ENCODE measurements at places on chromosomes 1 and 21.

GRCh38 chr1:173093691-173094445 lies 43.1 kb upstream of the TNFSF18 start:
- DNase-seq: peak; percentile 44

DNA sequence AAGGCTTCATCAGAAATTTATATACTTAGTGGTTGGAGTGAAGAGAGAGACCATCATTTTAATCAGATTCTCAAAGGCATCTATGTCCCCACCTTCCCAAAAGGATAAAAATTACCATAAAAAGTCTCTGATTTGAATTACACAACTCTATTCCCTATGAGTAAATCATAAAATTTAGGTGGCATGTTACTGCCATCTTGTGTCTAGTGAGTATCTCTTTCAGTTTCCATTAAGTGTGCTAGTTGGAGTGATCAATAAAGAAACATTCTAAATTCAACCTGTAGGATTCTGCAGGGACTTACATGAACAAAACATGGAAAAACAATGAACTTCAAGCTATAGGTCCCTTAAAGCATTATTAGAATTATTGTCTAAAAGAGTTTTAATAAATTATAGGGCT lies 655.4 kb downstream of the LTN1 start:
- DNase-seq: peak; percentile 72

- no peak for DNase-seq
Observed at GRCh38 chr1:72648465-72648864, 366.1 kb upstream of the NEGR1 start.

DNA sequence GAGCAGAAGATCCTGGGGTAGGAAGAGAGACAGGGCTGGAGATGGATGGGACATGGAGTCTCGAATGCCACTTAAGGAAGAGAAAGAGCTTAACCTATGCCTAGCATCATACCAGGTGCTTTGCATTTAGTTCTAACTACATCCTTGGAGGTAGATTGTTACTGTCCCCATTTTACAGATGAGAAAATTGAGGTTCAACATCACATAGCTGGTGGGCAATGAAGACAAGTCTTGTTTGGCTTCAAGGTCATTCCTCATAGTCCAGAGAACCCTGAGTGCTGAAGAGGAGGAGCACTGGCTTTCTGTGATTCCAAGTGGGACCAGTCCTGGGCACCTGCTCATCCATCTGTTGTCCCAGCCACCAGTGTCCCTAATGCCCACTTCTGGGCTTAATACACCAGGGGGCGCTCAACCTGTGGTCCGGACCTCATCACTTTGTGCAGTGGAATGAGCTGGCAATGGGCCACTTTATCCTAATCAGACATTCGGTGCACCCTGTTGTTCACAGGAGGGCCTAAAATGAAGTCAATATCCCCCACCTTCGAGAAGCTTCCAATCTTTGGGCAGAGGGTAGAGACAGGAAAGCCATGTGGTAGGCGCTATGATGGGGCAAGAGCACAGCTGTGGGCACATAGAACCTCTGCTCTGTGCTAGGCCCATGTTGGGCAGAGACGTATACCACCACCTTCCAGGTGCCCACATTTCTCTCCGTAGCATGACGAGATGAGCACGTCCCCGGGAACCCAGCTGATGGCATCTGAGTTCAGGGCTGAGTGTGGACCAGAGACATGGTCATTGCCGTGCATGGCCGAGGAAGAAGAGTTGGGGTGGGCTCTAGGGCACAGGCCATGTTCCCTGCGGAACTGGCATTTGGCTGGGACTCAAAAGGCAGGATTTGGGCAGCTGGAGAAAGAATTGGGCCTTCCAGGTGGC lies 9.2 kb downstream of the RPS6KA1 start:
- DNase-seq: peak; percentile 29

DNA sequence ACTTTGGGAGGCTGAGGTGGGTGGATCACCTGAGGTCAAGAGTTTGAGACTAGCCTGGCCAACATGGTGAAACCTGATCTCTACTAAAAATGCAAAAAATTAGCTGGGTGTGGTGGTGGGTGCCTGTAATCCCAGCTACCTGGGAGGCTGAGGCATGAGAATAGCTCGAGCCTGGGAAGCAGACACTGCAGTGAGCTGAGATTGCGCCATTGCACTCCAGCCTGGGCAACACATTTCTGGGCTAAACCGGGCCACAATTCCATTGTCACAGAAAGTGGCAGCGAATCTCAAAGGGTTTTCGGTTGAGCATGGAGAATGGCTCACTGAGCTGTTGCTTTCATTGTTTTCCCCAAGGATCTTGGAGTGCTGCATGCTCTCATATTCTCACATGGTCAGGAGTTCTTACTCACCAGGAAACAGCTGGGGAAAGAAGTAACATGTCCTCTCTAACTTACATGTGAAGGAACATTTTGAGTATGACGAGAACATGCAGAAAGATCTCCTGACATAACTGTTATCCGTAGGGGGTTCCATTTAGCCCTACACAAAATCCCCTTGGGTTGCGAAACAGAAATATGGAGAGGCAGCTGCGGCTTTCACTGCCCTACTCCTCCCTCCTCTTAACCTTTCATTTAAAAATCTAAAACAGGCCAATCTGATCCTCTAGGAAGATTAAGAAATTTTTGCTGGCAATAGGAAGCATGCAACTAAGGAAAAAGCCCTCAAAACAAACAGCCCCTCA lies 341.1 kb downstream of the PCP4 start:
- no peak for DNase-seq

DNA sequence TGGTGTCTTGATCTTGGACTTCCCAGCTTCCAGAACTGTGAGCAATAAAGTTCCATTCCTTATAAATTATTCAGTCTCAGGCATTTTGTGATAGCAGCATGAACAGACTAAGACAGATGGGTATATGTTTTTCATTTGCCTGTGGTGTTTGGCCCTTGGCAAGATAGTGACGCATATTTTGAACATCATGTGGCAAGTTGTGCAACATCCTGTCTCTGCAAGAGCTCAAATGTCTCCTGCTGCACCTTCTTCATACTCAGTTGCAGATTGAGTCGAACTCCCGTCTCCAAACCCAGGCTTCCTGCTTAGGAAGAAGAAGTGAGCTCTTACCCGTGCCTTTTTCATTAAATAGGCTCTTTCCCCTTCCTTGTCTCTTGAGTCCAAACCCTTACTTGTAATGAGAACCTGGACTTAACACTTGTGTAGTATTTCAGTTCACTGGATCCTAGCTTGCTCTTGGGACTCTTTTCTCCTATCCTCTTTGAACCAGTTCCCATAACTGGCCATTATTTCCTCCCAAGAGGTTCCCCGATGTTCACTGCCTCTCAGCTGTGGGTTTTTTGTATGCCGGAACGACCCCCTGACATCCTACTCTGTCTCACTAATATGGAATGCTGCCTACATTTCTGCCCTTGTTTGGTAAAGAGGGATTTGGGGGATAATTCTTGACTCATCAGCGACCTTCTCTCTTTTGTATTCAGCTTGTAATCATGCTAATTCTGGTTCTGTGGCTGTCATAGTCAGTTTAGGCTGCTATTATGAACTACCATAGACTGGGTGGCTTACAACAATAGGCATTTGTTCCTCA lies 125.0 kb upstream of the KCNK2 start:
- peak; percentile 100 for DNase-seq

GRCh38 chr1:115282807-115283208 lies 55.2 kb downstream of the NGF start:
- DNase-seq: peak; percentile 46

- DNase-seq: no peak
Observed at GRCh38 chr1:200154069-200154767, 126.7 kb downstream of the NR5A2 start.

DNA sequence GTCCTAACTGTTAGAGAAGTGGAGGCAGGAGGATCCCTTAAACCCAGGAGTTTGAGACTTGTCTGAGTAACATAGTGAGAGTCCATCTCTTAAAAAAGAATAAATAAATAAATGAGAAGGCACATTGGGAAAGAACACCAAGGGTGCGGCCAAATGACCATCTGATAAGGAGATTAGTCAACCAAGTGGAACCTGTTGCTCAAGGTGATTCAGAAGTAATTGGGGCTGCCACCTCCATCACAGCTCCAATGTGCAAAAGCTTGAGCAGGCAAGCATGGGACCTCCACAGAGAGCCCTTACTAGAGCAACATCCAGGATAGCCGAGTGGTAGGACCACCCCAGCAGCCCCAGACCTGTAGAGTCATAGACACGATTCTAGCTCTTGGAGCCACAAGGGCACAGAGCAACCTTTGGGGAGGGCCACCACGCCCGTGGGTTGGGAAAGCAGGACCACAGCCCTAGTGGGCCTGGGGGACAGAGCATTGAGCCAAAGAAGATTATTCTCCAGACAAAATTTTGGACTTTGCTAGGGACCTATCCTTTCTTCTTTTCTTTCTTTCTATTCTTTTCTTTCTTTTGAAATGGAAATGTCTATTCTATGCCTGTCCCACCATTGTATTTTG lies 40.9 kb downstream of the KCNK1 start:
- DNase-seq: no peak

DNA sequence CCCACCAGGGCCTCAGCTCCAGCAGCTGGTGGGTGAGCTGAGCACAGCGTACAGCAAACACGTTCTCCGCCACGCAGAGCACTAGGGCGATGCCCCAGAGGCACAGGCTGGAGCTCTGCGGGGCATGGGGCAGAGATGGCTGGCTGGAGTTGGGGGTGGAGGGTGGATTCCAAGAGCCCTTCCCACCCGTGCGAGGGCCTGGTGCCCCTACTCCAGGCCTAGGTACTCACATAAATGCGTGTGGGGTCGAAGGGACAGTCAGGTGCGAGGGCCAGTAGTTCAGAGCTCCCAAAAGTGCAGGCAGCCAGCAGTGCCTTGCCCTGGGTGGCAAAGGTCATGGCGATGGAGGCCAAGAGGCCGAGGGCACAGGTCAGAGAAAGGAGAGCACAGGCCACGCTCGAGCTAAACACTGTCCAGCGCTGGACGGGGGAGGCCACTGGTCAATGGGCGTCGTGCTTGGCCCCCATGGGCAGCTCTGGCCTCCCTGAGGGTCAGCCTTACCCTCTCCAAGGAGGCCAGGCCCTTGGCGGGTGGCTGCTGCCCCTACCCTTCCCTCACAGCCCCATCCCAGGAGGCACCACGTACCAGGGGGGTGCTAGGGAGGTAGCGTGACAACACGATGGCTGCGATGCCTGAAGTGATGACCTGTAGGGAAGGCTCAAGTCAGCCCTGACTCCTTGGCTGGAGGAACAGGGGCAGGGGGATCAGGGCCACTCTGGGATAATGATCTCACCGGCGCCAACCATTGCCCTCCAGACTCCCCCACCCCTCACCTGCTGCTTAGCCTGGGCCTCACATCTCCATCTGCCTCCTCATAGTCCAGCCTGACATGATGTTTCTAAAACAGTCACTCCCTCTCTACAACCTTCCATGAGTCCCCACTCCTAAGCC lies 5.6 kb downstream of the TMEM54 start:
- DNase-seq: no peak

DNA sequence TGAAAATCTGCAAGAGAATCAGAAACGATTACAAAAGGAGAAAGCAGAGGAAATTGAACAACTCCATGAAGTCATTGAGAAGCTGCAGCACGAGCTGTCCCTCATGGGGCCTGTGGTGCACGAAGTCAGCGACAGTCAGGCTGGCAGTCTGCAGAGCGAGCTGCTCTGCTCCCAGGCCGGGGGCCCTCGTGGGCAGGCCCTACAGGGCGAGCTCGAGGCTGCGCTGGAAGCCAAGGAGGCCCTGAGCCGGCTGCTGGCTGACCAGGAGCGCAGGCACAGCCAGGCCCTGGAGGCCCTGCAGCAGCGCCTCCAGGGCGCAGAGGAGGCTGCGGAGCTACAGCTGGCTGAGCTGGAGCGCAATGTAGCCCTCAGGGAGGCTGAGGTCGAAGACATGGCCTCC lies 47.5 kb upstream of the DIP2A start:
- no peak for DNase-seq

GRCh38 chr1:228434689-228435088 lies 18.0 kb upstream of the TRIM17 start:
- peak; percentile 14 for DNase-seq

GRCh38 chr1:109846162-109846561 lies 64.5 kb upstream of the CSF1 start:
- no peak for DNase-seq

GRCh38 chr1:37556712-37557196 lies at the start of gene DNALI1:
DNALI1 (plus strand) TSS chr1:37556940; CDS start chr1:37556995, 55 bp downstream.
- peak; percentile 77 for DNase-seq

GRCh38 chr1:84367219-84367618 lies 31.1 kb upstream of the DNASE2B start:
- no peak for DNase-seq

DNA sequence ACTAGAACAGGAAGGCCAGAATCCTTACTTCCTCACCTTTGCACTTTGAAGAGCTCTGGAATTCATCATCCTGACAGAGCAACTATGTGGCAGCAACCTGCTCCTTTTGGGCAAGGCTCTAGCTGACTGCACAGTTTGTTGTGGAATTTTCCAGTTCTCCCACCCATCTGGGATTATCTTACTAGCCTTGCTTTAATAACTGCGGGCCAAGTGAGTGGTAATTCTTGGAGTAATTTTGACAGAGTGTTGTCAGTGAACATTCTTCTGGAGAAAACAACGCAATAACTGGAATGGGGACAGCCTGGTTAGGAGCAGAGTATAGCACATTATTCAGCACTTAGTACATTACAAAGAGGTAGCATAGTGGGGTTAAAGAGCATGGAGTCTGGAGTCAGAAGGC lies 75.3 kb downstream of the NTMT2 start:
- peak; percentile 90 for DNase-seq

GRCh38 chr1:99326215-99326949 lies 62.1 kb downstream of the PLPPR4 start:
- DNase-seq: no peak

DNA sequence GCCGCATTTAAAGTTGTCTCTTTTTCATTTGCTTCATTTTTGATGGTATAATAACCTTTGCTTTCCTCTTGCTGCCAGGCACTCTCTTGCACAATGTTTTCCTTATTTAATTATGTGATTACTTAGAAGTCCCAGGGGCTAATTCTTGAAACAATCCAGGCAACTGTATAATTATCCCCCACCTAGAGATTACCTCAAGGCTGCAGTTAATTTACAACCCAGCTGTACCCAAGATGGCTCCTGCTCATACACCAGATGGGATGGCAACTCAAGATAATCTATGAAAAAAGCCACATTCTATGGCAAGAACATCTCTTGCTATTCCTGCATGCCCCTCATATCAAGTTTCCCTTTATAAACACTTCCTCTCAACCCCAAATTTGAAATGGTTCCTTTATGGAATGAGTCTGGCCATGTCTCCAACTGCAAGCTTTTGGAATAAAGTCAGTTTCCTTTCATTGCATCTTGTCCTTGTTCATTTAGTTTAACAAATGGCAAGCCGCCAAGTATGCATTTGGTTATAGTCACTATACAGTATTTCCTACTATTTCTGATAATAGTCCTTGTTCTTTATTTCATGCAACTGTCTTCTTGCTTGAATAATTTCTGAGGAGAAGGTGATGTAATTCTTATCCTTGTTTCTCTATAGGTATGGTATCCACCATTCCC lies 1042.6 kb downstream of the PLA2G4A start:
- no peak for DNase-seq

DNA sequence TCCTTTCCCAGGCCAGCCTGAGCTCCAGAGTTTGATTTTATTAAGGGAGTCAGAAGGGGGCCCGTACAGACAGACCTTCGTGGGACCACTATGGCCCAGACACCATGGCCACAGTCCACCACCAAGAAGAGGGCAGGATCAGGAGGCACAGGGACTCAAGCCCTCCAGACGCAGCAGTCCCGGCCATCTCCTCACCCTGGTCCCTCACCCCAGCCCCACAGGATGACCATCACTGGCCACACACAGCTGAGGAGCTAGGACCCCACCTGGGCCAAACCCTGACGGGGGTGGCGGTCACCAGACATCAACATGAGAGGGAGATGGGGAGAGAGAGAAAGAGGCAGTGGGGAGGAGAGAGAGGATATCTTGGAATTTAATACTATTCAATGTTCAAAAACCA lies 29.2 kb upstream of the AGPAT3 start:
- DNase-seq: no peak

Measured in AG10803 (cell line).